ENCODE measurements at places on chromosomes 7 and 10.
A peak's percentile ranks its signal among the peaks of the same experiment; 100 is the strongest.

DNA sequence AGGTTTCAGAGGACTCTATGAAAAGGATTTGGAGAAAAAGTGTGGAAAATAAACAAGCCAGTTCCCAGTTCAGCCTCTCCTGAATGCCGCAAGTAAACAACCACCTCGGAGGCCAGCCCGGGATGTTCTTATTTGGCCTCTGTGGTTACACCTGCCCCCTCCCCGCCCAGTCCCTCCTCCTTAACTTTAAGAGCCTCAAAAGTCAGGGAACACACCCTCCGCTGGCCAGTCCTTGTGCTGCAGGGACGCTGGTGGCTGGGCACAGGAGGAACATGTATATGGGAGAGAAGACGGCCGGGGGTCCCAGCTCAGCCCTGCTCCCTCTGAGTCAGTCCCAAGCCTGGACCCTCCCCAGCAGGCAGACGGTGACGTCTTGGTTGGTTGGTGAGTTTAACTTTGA lies 6.1 kb downstream of the CHST3 start:
- DNase-seq = no peak

DNA sequence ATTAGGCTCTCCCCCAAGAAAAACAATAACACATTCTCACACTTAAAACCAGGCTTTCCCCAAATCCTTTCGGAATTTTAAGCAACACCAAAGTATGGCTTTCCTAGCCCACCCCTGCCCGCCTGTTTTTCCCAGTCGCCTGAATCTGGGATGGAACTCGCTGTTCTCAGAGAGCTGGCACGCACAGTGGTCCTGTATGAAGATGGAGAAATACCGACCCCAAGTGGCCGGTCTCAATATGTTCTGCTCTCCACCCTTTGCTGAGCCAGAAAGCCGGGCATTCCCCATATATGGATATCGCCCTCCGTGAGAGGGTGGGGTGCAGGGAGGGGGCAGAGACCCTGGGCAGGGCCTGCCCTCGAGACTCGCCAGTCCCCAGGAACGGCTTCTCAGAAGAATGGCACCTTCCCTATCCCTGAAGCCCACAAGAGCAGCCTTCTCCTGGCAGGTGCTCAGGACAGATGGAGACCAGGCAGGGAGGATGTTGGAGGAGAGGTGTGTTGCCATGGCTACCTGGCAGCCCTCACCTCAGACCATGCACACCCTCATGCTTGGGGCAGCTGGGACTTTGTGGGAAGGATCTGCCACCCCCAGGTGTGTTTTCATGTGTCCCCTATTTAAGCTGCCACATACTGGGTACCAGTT lies 3.4 kb downstream of the TACR2 start:
- peak; percentile 80 for DNase-seq

DNA sequence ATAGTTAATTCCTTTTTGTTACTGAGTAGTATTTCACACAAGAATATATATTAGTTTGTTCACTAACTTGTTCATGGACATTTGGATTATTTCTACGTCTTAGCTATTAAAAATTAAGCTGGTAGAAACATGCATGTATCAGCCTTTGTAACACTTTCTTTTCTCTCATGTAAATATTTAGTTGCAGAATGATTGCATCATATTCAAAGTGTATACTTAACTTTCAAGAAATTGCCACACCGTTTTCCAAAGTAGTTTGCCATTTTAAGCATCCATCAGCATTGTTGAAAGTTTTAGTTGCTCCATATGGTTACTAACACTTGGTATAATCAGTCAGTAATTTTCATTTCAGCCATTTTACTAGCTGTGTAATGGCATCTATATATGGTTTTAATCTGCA lies 666.9 kb downstream of the NXPH1 start:
- no peak for DNase-seq

- no peak for DNase-seq
These were observed 149.2 kb upstream of the GHITM start for GRCh38 chr10:83990126-83990525.

DNA sequence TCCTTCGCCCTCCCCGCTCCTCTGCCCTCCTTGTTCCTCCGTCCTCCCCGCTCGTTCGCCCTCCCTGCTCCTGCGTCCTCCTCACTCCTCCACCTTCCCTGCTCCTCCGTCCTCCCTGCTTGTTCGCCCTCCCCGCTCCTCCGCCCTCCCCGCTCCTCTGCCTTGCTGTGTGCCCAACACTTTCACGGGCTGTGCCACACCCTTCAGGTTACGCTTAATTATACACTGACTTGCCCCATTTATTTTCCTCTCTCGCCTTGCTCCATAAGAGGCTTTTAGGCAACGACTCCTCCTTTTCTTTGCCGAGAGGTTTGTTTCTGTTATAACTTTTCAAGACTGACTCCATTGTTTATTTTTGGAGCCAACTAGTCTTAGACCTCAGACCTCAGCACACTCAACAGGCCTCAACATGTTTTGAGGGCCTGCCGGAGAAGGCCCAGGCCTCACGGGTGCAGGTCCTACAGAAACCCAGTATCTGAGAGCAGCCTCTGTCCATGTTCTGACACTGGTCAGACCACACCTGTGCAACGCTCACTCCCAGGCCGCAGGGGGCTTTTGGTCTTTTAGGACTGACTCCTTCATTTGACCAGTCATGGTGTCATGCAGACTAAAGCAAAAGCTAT lies 18.2 kb upstream of the PRKAG2 start:
- DNase-seq = no peak

Data from Karpas-422 (cell line).